Ascending aorta (tissue), 2 donors: ENCODE measurements at places on chromosomes 2 and 18. TPM values are rescaled to one million over a fixed set of nuclear protein-coding genes. Genes with fewer than 3 reads are reported as not detected.

- DNase-seq: no peak
- H3K4me1 ChIP-seq: no peaks in the 10 kb centered on the region
- peak within 1 kb of the TSS; percentile 74 for H3K4me3 ChIP-seq
- H3K36me3 ChIP-seq: no peaks in the 10 kb centered on the region
- H3K27me3 ChIP-seq: no peaks in the 10 kb centered on the region
These were observed at the start of gene TYMS for GRCh38 chr18:657311-658000. Gene TYMS, plus strand, starts transcription at chr18:657653. Its CDS starts 90 bp downstream, at chr18:657743.

GRCh38 chr2:156325688-156326525, 6.6 kb downstream of the NR4A2 start:
- no peak overlapping the region for H3K27ac ChIP-seq
- H3K4me1 ChIP-seq: peaks cover 3% of the 10 kb centered on the region
- H3K4me3 ChIP-seq: no peak overlapping the region
- peaks cover 20% of the 10 kb centered on the region for H3K36me3 ChIP-seq
- no peak for DNase-seq

DNA sequence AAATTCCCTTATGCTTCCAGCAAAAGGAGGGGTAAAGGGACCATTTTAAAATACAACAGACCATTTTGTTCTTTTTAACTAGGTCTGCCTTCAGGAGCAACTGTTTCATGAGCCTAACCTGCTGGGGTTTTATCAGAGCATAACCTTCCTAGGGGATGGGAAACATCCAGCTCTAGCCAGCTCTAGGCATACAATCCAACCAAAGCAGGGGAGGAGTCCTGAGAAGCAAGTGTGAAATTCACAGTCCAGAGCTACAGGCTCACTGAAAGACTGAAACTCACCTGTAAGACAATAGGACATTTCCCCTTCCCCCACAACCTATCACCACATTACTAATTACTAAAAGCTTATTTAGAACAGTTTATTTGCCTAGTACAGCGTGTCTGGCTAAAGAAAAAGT, 1296.6 kb upstream of the DDX18 start:
- no peaks in the 10 kb centered on the region for H3K27me3 ChIP-seq
- no peaks in the 10 kb centered on the region for H3K36me3 ChIP-seq
- H3K4me3 ChIP-seq: no peak overlapping the region
- no peak overlapping the region for H3K27ac ChIP-seq
- H3K4me1 ChIP-seq: no peaks in the 10 kb centered on the region

DNA sequence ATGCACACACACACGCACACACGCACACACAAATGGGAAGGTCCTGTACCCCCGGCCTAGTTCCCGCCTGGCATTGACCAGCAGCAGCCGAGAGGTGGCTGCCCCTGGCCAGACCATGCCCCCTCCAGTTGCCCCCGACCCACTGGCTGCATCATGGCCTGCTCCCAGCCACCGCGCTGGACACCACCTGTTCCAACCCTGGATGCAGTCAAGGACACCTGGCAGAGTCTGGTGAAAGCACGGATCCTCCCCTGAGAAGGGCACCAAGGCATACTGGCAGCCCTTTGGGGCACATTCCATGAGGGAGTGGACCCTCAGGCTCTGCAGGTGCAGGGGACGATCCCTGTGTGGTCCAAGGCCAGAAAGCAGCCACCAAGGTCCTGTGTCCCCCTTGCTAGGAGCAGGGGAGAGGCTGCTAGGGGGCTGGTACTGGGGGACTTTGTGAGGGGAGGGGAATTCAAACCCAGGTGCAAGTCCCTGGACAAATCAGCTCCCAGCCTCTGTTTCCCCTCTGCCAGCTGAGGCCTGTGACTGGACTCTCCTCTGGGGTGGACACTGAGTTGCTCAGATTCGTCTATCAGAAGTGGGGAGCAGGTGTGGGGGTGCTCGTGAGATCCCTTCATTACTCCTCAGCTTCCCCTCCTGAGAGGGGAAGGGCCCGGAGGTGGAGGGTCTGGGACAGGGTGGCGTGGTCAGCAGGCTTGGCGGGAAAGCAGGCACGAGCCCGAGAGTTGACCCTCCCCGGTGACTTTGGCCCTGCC, 3.5 kb downstream of the ESPNL start:
- H3K27me3 ChIP-seq: no peaks in the 10 kb centered on the region
- H3K36me3 ChIP-seq: no peaks in the 10 kb centered on the region
- peak; percentile 56 for DNase-seq
- H3K27ac ChIP-seq: no peak overlapping the region
- no peaks in the 10 kb centered on the region for H3K4me1 ChIP-seq

Gene CABYR
- not detected for total RNA-seq

DNA sequence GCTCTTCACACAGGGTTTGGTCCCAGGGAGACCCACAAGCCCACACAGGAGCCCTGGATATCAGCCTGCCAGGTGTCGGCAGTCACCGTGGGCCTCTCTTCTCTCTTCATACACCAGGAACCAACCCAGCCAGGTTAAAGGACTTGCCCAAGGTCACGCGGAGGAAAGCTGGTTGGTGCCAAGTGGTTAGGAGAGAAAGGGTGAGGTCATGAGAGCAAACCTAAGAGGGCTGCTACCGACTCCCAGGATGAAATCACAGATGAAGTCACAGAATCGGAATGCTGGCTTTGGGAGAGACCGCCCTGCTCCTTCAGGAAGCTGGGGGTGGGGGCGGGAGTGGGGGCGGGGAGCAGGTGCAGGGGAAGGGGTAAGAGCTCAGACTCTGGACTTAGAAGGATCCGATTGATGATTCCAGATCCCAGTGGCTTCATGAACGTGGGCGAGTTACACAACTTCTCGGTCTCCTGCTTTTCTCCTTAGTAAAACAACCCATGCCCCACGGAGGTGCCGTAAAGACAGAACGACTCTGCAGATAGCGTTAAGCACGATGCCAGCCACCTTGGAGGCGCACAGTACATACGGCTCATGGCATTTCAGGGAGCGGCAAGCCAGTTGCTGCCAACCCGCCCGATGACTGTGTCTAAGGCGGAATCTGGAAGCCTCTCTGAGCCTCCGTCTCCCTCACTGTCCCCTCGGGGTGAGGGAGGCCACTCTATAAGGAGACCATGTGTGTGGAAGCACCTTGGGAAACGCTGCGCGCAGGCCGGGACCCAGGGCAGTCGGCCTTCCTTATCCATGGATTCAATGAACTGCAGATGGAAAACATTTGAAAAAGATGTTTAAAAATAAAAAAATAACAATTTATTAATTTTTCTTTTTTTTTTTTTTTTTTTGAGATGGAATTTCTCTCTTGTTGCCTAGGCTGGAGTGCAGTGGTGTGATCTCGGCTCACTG, 23.0 kb upstream of the TAF1B start:
- no peaks in the 10 kb centered on the region for H3K4me1 ChIP-seq
- no peak overlapping the region for H3K27ac ChIP-seq
- H3K27me3 ChIP-seq: peaks cover 3% of the 10 kb centered on the region
- H3K4me3 ChIP-seq: no peak overlapping the region
- DNase-seq: no peak

Gene GCA
- 45.1 TPM for total RNA-seq

Gene CYP27C1
- total RNA-seq: not detected

Gene BOLL
- not detected for total RNA-seq

DNA sequence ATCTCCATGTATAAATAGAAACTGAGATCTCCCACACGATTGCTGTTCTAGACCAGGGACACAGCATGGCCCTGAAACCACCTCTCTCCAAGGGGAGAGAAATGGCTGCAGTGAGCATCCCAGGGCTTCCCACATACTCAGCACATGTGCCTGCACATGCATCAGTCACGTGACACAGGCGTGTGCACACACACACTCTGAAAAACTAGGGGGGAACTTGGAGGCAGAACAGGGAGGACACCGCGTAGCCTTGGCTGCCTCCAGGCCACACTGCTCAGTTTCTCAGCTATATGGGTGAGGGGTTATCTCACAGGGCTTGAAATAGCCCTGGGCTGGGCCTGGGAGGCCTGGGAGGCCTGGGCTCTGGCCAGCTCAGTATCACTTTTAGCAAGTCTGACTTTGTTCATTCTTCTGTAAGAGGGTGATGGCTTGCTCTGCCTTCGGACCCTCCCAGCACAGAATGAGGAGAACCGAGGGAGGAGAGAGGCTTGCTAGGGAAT, 66.9 kb downstream of the EMX1 start:
- no peaks in the 10 kb centered on the region for H3K4me1 ChIP-seq
- H3K27ac ChIP-seq: no peak overlapping the region
- no peak overlapping the region for H3K4me3 ChIP-seq
- H3K36me3 ChIP-seq: peaks cover 9% of the 10 kb centered on the region
- DNase-seq: no peak
- H3K27me3 ChIP-seq: no peaks in the 10 kb centered on the region

GRCh38 chr18:61797696-61798590, 94.9 kb downstream of the RNF152 start:
- H3K4me1 ChIP-seq: no peaks in the 10 kb centered on the region
- no peak overlapping the region for H3K4me3 ChIP-seq
- DNase-seq: no peak
- H3K36me3 ChIP-seq: no peaks in the 10 kb centered on the region
- H3K27ac ChIP-seq: no peak overlapping the region

Gene KCNE4
- 18.3 TPM for total RNA-seq

DNA sequence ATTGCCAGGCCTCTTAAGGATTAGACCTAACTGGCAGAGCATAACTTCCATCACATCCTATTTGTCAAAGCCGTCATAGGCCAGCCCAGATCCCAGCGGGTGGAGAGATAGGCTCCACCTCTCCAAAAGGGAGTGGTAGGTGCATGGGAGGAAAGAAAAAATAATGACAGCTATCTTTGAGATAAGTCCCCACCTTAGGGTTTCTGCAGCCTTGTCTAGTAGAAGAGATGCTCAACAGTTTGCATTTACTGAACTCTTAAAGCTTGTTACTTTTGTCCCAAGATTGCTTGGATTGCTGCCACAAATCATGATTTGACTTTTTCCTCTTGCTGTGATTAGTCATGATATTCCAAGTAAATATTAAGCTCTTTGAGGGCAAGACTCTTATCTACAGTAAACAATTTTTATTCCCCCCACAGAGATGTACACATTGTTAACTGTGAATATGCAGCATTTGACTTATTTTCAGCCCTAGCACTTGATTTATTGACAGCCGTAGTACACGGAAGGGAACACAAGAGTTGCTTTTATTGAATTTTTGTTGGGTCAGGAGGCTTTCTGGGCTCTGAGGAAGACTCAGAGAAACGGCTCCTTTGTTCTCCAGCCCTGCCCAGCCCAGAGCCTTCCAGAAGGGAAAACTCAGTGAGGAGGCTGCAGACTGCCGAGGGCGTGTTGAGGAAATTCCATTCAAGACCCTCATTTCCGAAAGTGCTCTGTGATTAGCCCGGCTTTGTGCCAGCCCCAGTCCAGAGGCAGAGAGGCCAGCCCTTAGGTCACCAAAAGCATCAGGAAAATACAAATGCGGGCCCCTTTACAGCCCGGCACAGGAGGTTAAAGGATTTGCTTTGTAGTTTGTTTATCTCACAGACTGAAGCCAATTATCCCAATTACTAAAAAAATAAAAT, 75.5 kb upstream of the ZNF532 start:
- peaks cover 16% of the 10 kb centered on the region for H3K4me1 ChIP-seq
- no peak for DNase-seq
- no peaks in the 10 kb centered on the region for H3K27me3 ChIP-seq
- H3K36me3 ChIP-seq: no peaks in the 10 kb centered on the region

DNA sequence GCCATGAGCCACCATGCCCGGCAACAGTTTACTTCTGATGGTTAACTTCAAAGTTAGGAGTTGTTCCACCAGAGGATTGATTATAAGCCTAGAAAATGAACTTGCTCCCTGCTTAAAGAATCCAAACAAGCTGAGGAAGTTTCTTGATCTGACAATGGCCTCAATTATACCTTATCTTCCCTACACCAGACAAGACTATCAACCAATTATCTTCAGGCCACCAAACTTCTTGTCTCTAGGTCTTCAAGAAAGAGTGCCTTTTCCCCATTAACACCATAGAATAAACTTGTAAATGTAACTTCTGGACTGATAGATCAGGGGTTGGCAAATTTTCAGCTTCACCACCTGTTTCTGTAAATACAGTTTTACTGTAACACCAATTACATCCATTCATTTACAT, 15.0 kb downstream of the ZC3H8 start:
- H3K4me1 ChIP-seq: no peaks in the 10 kb centered on the region
- no peak for DNase-seq
- no peaks in the 10 kb centered on the region for H3K27me3 ChIP-seq
- peaks cover 11% of the 10 kb centered on the region for H3K36me3 ChIP-seq
- H3K27ac ChIP-seq: no peak overlapping the region
- no peak overlapping the region for H3K4me3 ChIP-seq

Gene EPHA4
- 51.2 TPM for total RNA-seq

DNA sequence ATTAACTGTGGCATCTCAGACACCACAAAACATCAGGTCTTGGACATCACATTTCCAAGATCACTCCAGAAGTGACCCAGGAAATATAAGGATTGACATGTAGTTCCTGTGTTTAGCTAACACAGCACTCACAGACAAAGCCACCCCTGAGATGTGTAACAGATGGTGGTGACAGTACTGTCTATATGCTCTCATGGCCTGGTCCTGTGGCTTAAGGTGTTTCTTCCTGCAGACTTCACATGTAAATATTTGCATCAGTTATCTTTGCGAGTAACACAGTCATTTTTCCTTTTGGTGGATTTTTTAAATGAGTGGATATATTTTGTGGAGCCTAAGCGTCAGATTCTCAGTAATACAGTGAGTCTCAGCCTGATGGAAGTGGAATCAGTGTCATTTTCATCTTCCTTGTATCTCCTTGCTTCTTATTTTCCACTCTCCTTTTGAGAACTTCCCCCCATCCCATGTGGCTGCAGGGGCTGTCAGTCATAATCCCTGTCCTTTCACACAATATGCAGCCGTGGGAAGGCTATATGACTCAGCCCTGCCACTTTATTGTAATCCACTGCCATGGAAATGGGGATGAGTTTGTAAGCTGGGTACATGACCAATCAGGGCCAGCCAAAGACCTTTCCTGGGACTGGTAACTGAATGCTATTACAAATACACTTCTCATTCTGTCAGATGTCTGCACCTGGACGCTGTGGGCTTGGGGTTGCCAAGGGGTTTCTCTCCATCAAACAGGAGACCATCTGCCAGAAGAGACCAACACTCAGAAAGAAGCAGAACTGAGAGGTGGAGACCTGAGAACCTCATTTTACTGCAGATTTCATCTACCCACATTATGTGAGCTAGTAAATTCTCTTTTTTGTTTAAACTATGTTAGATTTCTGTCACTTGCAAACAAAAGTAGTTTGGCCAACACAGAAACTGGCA, 74.3 kb downstream of the ICOS start:
- H3K4me3 ChIP-seq: no peak overlapping the region
- DNase-seq: no peak
- no peak overlapping the region for H3K27ac ChIP-seq
- H3K36me3 ChIP-seq: no peaks in the 10 kb centered on the region

Gene SCN9A
- total RNA-seq: 5.5 TPM

- no peak for DNase-seq
- no peak overlapping the region for H3K4me3 ChIP-seq
- no peaks in the 10 kb centered on the region for H3K4me1 ChIP-seq
- no peak overlapping the region for H3K27ac ChIP-seq
- H3K36me3 ChIP-seq: no peaks in the 10 kb centered on the region
- no peaks in the 10 kb centered on the region for H3K27me3 ChIP-seq
These were observed 638.4 kb upstream of the POU3F3 start for GRCh38 chr2:104215269-104216161.

Gene HOXD13
- not detected for total RNA-seq

GRCh38 chr2:120233292-120233691, 10.1 kb upstream of the TMEM185B start:
- no peaks in the 10 kb centered on the region for H3K36me3 ChIP-seq
- H3K27ac ChIP-seq: no peak overlapping the region
- peaks cover 4% of the 10 kb centered on the region for H3K4me1 ChIP-seq
- no peak overlapping the region for H3K4me3 ChIP-seq
- H3K27me3 ChIP-seq: no peaks in the 10 kb centered on the region

- DNase-seq: no peak
- no peaks in the 10 kb centered on the region for H3K36me3 ChIP-seq
- H3K27ac ChIP-seq: no peak overlapping the region
- no peaks in the 10 kb centered on the region for H3K27me3 ChIP-seq
- no peak overlapping the region for H3K4me3 ChIP-seq
These were observed 162.3 kb downstream of the PHLPP1 start for GRCh38 chr18:62877411-62878221.
